ENCODE measurements at places on chromosomes 6 and 20.

GRCh38 chr6:35942355-35942754 lies 21.5 kb upstream of the SRPK1 start:
- DNase-seq, result no peak

DNA sequence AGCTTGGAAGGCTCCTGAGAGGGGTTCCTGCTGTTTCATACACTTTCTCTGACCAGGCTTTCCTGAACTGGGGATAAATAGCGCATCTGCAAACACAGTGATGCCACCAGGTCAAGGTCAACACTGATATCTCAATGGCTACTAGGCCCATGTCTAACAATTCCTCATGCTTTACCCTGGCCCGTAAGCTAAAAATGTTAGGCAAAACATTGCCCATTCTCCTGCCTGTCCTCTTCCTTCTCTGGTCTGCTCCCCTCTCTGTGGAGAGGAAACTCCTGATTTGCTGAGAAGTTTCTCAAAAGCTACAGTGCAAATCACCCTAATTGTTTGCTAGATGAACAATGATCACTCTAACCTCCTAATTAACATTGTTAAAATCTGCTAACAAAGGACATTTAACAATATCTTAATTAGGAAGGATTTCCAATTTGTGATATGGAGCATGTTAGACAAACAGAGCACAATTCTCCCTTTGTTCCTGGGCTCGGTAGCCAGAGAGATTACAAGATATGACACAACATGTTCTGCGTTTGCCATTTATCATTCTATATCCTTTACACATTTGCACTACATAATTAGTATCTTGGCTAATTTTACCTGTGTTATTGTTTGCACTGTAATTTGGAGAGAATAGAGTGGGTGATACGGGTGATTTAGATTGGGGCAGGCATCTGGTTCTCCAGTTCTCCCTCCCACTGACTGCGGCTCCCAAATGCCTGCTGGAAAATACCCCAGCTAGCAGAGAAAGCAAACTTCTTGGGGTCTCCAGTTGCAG lies 266.8 kb downstream of the CD83 start:
- no peak for DNase-seq

DNA sequence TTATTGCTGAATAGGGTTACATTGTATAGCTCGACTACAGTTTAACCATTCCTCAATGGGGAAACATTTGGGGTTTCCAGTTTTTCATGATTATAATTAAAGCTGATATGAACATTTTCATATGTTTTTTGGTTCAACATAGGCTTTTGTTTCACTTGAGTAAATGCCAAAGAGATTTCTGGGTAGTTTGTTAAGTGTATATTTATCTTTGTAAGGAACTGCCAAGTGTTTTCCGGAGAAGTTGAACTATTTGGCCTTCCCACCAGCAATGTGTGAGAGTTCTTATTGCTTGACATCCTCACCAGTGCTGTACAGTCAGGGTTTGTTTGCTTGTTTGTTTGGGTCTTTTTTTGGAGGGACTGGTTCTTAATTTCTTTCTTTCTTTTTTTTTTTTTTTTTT lies 83.7 kb upstream of the RALY start:
- DNase-seq, result no peak

GRCh38 chr6:147509891-147510290 lies 1.4 kb downstream of the SAMD5 start:
- DNase-seq, result no peak

- DNase-seq, result no peak
Measured at GRCh38 chr20:2879146-2879545, 5.9 kb downstream of the PTPRA start.

- no peak for DNase-seq
Measured at GRCh38 chr20:47985092-47985850, 200.0 kb upstream of the SULF2 start.

DNA sequence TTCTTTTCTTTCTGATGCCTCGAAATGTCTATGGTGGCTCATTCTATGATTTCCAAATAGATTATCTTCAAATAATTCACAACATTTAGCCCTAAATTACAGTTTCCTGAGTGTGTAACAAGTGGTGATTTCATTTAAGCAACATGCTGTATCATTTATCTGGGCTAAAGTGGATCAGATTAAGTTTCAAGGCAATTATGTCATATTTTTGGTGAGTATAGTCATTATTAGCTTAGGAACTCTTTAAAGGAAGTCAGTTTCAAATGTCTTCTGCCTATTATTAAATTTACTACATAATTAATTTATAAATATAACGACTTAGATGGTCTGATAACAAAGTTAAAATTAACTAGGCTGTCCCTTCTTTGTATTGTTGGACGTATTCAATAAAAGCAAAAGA lies 847.9 kb upstream of the FLRT3 start:
- no peak for DNase-seq

DNA sequence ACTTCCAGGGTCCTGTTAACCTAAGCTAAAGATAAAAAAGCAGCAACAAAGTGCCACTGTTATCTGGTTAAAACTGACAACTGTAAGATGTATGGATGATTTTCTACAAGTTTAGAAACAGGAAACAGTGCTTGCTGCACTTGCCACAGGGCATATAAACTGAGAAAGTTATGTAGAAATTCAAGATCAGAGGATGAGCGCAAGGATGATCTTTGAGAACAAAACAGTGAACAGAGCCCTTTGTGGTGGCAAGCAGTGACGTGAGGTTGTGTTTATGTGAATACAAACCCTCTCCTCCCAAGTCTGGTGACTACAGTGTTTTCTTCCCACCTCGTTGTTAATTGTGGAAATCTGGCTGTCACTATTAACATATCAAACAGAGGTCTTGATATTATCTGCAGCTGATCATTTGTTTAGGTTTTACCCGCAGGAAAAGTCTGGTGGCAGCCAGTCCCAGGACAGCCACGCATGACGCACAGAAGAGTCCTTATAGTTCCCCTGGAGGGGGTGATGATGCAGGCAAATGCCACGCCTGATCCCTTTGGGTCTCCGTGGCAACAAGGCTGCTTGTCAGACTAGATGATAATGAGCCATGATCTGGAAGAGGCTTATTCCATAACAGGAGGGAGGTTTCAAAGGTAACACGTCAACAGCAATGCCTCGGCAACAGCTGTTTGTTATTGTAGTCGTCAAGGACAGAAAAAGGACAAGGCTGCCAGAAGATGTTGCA lies 43.1 kb upstream of the TNFAIP3 start:
- peak; percentile 4 for DNase-seq

- DNase-seq, result no peak
Measured at GRCh38 chr20:61581825-61582188, 329.7 kb downstream of the CDH4 start.

GRCh38 chr6:129200151-129200550 lies 317.2 kb downstream of the LAMA2 start:
- no peak for DNase-seq

GRCh38 chr6:39335780-39336545 lies 13.5 kb upstream of the KCNK16 start:
- DNase-seq, result no peak

DNA sequence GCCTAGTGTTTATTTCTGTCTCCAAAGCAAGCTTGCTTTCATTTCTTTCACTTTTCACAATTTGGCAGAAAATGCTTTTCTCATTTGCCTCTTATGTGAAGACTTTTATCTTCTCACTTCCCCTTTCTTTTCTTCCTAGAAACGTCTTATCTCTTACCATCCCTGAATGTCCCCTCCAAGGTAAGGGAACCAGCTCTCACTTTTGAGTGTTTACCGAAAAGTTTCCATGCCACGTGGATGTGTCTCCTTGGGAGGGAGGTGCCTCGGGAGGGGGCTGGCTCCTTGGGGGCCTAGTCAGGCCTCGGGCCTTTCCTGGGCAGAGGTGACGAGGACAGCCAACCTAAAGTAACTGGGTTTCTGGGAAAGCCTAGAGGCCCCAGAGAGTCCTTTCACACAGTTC lies 127.4 kb downstream of the CD24 start:
- DNase-seq, result no peak

DNA sequence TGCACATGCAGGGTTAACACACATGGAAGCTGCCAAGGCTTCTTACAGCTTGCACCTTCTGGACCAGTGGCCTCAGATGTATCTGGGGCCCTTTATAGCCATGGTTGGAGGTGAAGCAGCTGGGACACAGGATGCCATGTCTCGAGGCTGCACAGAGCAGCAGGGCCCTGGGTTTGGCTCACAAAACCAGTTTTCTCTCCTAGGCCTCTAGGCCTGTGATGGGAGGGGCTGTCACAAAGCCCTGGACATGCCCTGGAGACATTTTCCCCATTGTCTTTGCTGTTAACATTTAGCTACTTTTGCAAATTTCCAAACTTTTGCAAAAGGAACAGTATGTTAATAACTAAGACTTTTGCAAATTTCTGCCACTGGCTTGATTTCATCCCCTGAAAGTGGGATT lies 18.2 kb upstream of the GSTA1 start:
- DNase-seq, result no peak

GRCh38 chr6:138246650-138247440 lies 28.6 kb upstream of the PBOV1 start:
- no peak for DNase-seq

- no peak for DNase-seq
Measured at GRCh38 chr6:90709431-90709996, 122.6 kb upstream of the MAP3K7 start.

- no peak for DNase-seq
Measured at GRCh38 chr6:56938649-56939191, 16.2 kb upstream of the BEND6 start.

GRCh38 chr20:44247131-44247571 lies at the start of gene GDAP1L1:
Gene GDAP1L1 (plus strand): TSS chr20:44247308. CDS start chr20:44247335, 27 bp downstream.
- peak; percentile 91 for DNase-seq

- no peak for DNase-seq
Measured at GRCh38 chr6:2534406-2535042, 216.2 kb downstream of the MYLK4 start.

DNA sequence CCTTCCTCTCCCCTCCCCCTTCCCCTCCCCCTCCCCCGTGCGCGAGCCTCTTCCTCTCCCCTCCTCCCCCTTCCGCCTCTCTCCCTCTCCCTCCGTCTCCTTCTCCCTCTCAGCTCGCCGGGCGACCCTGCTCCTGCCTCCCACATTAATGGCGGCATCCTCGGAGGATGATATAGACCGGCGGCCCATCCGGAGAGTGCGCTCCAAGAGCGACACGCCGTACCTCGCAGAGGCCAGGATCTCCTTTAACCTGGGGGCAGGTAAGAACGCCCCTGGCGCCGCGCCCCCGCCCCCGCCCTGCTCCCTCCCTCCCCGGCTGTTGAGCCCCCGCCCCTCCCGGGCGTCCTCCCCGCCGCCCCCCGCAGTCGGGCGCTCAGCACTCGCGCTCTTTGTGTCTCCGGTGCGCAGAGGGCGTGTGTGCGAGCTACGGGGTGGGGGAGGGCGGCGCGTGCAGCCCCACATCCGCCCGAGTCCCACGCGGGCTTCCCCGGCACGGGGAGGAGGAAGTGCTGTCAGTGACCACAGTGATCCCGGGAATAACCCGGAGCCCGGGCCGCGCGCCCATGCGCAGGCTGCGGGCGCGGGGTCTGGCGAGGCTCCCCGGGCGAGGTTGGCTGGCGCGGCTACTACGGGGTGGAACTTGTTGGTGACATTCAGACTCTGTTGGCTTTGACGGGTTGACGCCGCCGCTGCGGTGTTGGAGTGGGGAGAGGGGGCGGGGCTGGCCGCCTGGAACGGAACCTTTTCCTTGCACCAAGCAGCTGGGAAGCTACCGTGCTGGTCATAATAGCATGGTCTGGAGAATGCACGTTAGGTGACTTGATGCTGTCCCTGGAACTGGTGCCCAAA lies 33.2 kb downstream of the PHACTR1 start:
- DNase-seq, result peak; percentile 89

DNA sequence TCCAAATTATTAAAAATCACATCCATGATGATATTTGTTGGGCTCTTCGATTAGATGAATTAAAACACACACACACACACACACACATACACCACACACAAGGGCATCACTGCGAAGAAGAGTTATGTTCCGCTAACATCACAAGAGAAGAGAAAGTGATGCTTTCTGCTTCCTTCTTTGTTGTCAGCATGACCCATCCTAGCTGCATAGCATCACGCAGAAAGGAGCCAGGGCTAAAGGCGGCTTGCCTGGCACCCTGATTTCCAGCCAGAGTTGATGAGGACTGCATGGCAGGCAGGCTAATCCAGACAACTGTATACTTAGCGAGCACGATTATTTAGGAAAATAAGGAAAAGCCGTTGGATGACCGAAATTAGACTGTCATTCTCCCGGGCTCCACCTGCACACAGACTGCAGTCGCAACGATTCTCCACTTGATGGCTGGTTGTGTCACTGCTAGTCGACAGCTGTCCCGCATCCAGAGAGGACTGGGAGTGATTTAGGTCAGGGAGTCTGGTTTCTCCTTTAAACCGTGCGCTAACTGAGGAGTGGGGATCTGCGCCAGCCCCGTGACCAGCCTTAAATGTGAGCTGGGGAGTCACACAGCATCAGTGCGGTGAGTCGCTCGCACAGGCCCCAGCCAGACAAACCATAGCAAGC lies 70.6 kb upstream of the SOX4 start:
- peak; percentile 64 for DNase-seq

- DNase-seq, result no peak
Measured at GRCh38 chr6:11437824-11438459, 99.6 kb upstream of the TMEM170B start.

GRCh38 chr20:32674362-32674789 lies 635 bp upstream of the C20orf203 start:
- peak; percentile 72 for DNase-seq

DNA sequence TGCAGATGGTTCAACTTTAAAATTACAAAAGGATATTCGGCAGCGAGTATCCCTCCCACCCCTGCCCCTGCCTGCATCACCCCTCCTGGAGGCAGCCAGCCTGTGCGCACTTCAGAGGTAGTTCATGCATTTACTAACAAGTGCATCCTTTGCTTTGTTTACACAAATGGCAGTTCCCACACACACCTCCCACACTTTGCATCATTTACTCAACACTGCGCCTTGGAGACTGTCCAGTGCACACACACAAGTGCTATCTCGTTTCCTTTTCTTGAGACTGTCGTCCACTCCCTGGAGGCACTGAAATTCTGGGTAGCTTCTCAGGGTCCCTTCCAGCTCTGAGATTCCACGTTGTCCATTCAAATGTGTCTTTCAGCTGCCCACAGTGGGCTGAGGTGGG lies 53.1 kb upstream of the VSX1 start:
- no peak for DNase-seq

GRCh38 chr6:134590449-134590848 lies 272.5 kb upstream of the SGK1 start:
- DNase-seq, result no peak

DNA sequence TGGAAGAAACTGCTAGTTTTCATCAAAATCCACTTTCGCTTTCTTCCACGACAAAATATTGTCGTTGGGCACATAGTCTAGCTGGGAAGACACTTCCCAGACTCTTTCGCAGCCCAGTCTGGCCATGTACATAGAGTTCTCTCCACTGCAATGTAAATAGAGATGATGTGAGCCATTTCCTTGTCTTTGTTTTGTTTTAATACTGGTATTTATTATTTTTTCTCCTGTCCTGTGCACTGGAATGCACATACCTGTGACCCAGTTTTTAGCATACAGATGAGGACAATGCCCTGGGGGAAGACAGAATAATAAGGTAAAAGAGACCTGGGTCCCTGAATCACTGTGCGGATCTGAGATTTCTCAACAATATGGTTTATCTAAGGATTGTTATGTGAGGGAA lies 149.5 kb upstream of the BMP5 start:
- DNase-seq, result no peak
